CD4-positive, alpha-beta T cell treated with Interferon alpha-2 for 1 hour (primary cell): ENCODE measurements at places on chromosomes 5 and 9.

GRCh38 chr5:69032009-69032408 lies 61.8 kb upstream of the SLC30A5 start:
- DNase-seq, result no peak

- no peak for DNase-seq
Measured at GRCh38 chr9:91208419-91208745, 153.3 kb downstream of the AUH start.

DNA sequence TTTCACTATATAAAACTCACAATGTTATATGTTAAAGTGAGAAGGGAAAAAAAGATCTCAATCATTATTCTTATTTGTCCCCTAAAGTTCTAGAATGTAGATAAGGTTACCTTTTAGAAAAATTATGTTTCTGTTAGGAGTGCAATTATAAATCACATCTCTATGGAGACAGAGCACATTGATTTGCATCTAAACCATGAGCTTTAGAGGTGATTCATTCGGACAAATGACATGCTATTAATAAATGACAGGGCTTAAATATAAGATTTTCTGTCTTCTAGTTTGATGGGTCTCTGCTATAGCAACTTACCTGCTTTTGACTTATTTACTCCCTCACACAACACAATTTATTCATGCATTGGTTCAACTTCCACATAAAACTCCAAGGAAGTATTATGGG lies 39.8 kb downstream of the RASEF start:
- no peak for DNase-seq

DNA sequence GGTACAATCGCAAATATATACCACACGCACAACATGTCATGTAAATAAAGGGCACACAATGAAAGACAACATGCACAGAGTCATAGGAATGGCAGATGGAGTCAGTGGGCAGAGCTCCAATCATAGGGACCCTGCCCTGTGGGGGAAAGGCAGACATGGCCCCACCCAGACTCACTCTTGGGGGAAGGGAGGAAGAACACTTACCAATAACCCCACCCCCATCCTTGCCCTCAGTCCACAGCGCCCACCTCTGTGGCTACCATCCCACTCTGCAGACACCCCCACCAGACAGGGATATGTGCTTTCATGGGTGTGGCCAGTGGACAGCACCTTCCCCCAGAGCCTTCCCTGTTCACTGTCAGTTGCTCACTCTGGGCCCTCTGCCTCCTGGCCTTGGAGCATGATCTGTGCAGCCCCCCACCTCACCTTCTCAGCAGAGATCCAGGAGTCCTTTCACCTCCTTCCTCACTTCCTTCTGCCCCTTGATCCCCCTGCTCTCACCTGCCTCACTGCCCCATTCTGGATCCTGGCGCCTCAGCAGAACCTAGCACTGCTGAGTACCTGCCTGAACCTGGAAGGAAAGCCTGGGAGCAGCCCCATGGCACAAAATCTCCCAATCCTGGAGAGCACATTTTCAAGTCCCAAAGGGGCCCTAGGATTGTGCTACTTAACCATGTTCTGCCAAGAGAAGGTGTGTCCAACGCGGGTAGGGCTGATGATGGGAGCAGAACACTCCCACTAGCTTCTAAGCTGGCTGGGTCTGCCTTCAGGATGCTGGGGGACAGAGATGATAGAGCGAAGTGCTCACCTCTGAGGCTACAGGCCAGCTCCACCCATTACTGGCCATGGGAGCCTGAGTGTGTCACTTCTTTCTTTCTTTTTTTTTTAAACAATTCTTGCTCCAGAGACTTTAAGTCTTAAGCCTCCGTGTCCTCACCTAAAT lies 1.5 kb upstream of the PHF19 start:
- DNase-seq, result peak; percentile 41

DNA sequence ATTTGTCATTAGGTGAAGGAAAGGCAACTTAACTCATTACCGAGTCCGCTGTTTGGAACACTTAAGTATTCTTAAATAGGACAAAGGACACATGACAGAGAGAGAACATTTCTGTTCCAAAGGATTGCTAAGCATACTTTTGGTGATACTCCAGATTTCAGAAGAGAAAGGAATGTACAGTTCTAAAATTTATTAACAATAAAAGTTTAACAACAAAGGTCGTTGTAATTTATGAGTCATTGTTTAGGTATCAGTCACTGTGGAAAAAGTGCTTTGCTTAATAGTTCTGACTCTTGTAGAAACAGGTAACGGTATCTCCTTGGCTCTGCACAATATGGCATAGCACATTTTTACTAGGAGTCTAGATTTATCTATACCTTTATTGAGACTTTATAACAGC lies 36.3 kb upstream of the PAM start:
- DNase-seq, result no peak

- DNase-seq, result no peak
Measured at GRCh38 chr9:134932606-134933005, 14.9 kb upstream of the FCN1 start.

DNA sequence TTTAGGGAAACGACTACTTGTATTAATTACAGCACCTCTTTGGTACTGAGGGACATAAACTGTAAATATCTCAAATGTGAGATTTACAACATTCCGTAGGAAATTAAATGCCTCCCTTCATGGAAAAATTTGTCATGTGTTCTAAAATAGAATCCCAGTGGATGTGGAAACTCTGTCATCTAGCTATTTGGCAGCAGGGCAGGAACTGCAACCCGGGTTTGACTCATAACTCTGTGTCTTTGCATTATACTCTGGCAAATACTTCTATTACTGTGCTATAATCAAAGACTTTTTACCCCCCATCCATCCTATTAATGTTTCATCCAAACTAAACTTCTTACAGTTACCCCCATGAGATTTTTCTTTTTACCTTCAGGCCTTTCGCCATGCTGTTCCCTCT lies 6.6 kb downstream of the PLPPR1 start:
- DNase-seq, result no peak

- no peak for DNase-seq
Measured at GRCh38 chr9:113570749-113571711, 107.5 kb downstream of the RGS3 start.

DNA sequence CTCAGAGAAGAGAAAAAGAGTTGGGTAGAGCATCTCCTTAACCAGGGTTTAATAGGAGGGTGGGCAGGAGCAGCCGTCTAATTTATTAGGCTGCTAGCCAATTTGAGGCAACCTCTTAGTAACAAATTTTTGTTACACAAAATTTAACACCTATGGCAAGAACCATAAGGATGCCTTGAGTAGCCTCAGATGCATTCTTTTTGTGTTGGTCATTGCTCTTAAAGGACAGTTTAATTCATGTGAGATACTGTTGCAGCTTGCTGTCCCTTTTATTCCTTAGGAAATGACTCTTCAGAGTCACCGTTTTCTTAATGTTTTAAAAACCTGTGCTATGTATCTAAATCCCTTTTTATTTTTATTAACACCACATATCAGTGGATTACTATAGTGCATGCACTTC lies 255.1 kb downstream of the MAST4 start:
- DNase-seq, result no peak

- DNase-seq, result no peak
Measured at GRCh38 chr5:111582993-111583601, 70.8 kb upstream of the STARD4 start.

DNA sequence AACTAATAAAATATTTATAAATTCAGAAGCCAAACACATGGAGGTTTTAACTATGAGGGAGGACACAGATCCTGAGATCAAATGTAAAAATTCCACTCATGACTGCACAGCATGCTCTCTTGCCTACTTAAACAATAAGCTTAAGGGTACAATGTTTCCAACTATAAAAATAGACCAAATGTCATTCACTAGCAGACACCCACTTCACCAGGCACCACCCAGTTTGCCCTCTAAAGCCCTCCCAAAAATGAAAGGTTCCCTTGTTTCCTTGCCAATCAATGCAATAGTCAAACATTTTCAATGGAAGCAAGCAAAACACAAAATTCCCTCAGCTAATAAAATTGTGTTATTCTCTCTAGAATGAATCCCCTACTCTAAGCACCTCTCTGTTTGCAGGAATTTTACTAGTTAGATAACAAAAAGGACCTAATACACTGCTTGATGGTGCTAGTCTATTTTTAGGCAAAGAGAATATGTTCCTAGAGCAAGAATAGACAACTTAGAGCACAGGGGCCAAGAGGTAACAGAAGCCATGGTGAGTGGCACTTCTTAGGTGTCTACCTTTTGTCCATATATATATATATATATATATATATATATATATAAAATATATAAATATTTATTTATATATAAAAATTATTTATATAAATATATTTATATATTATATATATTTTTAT lies 135.3 kb downstream of the HOMER1 start:
- no peak for DNase-seq

DNA sequence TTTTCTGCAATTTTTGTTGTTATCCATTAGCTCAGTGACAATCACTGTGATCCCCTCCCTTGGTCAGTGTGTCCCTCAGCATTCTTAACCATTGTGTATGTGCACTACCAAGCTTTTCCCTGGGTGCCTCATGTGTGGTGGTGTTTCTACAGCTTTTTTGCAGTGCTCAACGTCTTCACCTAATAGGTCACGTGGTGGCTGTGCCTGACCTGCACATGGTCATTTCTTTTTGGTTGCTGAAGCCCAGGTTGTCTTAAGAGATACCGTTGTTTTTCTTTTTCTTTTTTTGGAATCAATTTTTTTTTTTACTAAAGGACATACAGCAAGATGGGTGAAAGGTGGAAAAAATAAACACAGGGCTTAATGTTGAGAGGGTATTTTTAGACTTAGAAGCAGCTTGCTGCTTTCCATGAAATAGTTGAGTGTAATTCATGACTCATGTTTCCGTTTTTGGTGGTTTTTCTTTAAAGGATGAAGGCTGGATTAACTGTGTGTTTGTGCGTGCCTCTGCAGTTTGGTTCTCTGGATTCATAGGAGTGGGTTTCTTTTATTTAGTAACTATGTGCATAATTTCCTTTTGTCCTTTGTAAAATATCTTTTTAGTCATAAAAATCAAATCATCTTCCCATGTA lies 22.2 kb downstream of the SH3GL2 start:
- DNase-seq, result no peak

- no peak for DNase-seq
Measured at GRCh38 chr9:125088752-125089151, 54.6 kb downstream of the SCAI start.

DNA sequence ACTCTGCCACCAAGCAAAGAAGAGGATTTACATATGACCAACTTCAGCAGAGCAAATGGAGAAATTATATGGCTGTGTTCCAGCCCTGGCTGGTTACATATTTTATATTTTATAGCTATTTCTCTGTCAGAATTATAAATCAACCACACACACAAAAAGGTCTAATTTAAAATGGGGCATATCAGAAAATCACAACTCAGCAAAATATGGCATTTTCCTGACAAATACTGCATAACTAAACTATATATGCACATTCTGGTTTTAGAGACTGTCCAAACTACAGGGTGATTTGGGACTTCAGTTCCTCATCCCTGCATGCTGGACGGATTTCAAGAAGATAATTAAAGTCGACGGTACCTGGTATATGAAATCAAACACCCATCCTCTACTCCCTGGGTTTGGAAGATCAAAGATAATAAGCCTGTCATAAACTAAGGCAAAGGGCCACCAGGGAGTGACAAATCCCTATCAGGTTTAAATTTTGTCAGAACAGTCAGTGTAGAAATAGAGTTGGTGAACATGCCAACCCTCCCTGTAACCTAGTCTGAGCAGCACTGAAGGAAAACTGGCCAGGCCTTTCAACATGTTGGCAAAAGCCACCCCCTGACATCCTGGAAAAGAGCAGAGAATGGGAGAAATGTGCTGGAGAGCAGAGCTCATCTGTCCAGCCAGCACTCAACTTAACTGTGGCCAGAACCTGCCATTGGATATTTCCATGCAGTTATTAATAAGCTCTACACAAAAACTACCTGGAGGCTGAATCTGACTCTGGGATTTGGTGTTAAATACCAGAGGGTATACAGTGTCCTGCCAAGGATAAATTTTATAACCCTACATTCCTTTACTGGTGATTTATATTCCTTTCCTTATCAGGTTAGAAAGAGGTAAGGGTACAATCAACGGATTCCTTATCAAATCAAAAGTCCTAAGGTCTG lies 235.7 kb downstream of the ENC1 start:
- no peak for DNase-seq

- DNase-seq, result no peak
Measured at GRCh38 chr9:71975833-71976232, 64.4 kb downstream of the C9orf85 start.

- no peak for DNase-seq
Measured at GRCh38 chr5:67265951-67266350, 69.4 kb upstream of the CD180 start.

- DNase-seq, result no peak
Measured at GRCh38 chr5:127228540-127229184, 61.9 kb upstream of the MEGF10 start.

DNA sequence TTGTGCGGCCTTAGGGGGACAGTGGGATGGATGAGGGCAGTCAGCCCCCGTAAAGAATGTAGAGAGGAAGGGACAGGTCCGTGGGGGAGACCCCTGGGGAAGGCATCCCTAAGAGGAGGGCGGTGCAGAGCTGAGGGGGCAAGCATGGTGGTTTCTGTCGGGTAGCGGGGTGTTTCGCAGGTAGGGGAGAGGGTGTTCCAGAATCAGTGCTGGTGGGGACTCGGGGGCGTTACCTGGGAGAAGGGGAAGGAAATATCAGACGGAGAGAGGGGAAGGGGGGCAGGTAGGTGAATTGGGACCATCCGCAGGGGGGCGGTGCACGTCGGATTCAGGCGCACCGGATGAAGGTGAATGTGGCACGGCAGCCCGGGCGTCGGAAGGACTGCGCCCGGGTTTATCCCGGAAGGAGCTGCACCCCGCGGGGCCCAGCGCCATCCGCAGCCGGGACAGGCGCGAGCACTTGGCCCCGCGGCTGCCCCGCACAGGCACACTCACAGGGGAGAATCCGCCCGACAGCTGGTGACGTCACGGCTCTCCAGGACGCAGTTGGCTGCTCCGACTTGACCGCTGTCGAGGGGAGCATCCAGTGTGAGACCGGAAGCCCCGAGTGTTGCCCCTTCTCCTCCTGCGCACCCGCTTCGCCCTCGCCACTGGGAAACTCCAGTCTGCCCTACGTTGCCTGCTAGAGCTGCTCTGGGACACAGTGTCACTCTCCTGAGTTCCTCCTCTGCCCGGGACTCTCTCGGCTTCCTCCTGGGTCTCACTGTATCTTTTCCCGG lies 1.3 kb downstream of the CD72 start:
- DNase-seq, result peak; percentile 82

GRCh38 chr5:19615661-19616060 lies 372.3 kb downstream of the CDH18 start:
- no peak for DNase-seq

DNA sequence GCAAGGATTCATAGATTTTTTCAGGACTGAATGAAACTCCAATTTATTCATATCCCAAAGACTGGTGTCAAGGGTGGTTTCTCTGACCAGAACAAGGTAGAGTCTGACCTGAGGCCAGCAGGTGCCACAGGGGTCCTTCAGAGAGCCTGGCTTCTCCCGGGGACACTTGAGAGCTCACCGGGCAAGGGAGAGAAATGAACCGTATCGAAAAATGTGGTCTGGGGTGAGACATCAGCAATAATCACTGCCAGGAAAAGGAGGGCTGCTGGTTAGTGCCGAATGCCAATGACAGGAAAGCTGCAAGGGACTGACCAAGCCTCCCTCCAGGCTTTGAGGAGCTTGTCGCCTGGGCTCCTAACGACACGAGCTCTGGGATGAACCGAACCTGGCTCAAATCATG lies 142.7 kb downstream of the TTLL11 start:
- DNase-seq, result no peak
